Astrocyte of the spinal cord (primary cell): ENCODE measurements at places on chromosomes 7 and 10.
A peak's percentile ranks its signal among the peaks of the same experiment; 100 is the strongest.

GRCh38 chr10:91006752-91007346 is 86.0 kb upstream of the ANKRD1 start:
- DNase-seq = no peak

GRCh38 chr10:80168162-80168511 is 35.6 kb downstream of the PLAC9 start:
- no peak for DNase-seq

GRCh38 chr10:125999694-126000093 is 103.3 kb downstream of the FANK1 start:
- DNase-seq = no peak

GRCh38 chr7:113394856-113395255 is 276.5 kb upstream of the SMIM30 start:
- DNase-seq = peak; percentile 46

GRCh38 chr7:156566812-156567549 is 73.6 kb upstream of the RNF32 start:
- DNase-seq = no peak

GRCh38 chr7:136869991-136870865 is 1.8 kb downstream of the CHRM2 start:
- DNase-seq = peak; percentile 30

GRCh38 chr7:32879460-32879859 is 12.1 kb downstream of the KBTBD2 start:
- DNase-seq = no peak

DNA sequence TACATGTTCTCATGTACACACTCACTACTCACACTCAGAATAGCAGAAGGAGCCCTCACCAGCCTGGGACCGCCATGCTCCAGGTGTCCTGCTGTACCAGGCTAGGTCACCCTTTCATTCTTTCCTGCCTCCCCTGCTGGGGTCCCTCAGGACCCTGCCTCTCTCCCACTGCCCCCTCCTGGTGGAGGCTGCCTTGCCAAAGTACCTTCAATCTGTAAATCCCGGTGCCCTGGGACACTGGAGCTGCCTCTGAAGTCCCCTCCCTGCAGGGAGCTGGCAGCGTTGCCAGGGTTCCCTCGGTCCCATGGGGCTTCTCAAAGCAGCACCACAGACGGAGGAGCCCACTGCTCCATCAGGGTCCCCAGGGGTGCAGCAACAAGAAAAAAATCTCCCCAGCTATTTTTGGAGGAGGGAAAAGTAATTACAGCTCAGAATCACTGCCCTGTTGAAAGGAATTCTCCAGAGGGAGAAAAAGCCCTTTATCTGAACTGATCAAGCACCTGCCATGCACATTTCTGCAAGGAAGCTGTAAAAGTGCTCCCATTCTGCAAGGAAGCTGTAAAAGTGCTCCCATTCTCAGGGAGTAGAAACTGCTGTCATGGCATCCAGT is 259.9 kb downstream of the PTPRN2 start:
- no peak for DNase-seq

DNA sequence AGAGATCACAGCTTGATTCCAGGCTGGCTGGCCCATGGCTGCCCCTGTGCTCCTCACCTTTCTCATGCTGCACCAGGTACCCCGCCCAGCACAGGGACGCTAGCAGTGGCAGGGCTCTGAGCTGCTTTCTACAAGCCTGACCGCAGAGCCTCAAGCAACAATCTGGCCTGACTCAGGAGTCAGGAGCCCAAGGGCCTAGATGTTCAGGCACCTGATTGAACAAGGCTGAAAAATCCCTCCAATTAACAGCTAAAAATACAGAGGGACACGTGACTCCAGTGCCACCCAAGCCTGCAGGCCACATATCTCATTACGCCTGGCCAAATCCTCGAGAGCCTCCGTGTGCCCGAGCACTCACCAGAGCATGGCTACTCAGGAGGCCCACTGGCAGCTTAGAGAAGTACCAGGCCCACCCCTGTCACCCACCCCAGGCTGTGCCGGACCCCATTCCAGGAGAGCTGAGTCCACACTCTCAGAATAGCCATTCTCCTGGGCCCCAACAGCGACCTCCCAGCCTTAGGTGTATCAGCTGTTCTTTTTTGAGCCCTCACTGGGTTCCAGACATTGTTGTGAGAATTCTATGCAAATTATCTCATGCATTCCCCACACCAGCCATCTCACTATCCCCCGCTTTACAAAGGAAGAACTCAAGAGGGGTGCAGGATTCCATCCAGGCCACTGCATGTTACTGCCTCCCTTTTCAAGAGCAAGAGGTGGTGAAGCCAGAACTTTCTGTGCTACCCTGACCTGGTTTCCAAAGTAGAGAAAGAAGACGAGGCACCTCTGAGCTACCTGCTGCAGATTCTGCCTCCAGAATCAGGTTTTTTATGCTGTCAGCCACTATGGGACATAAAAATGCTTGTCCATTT is 98.3 kb downstream of the COL13A1 start:
- no peak for DNase-seq

GRCh38 chr10:33709008-33709753 is 374.7 kb upstream of the NRP1 start:
- DNase-seq = no peak

DNA sequence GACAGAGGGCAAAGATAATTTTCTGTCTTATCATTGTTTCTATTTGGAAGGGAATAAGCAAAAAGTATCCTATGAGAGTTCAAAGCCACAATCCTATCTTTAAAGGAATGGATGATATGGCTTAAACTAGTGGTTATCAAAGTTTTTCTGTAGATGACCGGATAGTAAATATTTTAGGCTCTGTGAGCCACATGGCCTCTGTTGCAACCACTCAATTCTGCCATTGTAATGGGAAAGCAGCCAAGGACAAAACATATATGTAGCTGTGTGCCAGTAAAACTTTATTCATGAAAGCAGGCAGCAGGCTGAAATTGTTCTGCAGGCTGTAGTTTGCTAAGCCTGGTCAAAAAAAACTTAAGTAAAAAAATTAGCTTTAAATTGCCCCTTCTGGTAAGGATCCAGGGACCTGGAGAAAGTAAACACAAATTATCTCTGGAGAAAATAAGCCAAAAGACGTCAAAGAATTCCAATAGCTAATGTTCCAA is 73.3 kb downstream of the THSD7A start:
- peak; percentile 20 for DNase-seq

GRCh38 chr10:88901206-88901983 is 21.4 kb downstream of the STAMBPL1 start:
- peak; percentile 47 for DNase-seq

DNA sequence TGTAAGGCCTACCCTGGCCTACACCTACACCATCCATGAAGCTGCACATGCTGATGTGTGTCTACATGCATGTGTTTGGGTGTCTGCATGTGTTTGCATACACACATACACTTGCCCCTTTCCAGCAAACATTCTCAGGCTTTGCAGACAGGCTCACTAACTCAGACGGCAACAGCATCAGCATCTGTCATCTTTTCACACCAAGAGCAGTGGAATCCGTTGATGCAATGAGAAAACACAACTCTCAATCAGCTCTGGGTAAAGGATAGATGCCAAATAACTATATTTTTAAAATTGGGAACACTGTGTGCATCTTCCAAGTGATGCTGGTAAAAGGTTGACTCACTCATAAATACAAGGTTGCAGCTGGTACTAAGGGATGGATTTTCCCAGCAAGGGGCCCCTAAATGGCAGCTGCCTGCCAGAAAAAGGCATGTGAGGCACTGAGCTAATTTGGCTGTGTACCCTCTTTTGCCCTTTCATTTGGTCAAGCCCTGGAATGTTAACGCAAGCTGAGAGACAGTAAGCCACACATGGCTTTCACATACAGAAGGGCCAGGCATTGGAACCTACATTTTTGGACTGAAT is 296.3 kb upstream of the NPSR1 start:
- DNase-seq = peak; percentile 22

DNA sequence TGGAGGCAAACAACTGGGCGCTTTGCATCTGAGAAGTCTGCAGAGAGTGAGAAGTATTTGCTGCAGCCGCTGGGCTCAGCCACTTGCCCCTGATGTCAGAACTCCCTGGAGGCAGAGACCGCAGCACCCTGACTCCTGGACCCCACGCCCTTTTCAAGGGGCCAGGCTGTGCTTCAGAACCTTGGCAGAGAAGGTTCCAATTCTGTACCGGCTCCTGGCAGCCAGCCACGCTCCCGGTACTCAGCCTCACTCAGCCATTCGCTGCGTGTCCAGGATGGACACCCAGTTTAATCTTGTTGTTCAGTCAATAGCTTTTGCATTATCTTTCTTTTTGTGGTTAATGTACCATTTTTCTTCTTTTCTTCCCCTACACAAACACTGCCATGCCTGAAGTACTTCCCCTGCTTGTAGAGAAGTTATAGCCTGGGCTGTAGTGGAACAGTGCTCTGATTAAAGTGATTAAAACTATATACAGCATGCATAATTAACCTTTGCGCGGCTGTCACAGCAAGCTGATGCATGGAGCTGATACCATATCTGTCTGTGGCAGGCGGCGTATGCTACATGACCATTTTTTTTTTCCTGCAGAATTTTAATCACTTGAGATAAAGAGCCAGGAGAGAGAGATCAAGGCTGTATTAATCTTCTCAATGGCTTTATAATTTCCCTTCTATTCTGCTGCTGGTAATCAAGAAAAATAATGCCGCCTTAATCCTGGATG is 578.5 kb downstream of the SDK1 start:
- DNase-seq = no peak

GRCh38 chr10:33559105-33559504 is 224.6 kb upstream of the NRP1 start:
- peak; percentile 85 for DNase-seq

GRCh38 chr10:128900456-128900855 is 566.6 kb upstream of the MGMT start:
- DNase-seq = no peak

GRCh38 chr10:17056781-17057428 is 72.7 kb downstream of the CUBN start:
- peak; percentile 67 for DNase-seq

DNA sequence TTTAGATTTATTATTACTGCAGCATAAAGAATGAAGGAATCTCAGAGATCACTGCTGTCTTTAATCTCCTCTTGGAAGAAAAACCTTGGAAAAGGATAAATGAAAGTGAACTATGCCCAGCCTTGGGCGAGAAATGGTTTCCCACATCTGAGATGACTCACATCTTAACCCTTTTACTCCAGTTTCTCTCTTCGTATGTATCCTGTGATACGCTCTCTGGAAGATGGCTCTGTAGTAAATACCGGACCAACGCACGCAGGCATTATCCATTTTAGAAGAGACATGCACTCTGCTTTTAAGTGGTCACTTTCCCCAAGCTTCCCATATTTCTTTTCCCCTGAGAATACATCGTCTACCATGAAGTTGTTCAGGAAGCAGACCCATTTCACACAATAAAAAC is 207.3 kb upstream of the BMPER start:
- DNase-seq = no peak

DNA sequence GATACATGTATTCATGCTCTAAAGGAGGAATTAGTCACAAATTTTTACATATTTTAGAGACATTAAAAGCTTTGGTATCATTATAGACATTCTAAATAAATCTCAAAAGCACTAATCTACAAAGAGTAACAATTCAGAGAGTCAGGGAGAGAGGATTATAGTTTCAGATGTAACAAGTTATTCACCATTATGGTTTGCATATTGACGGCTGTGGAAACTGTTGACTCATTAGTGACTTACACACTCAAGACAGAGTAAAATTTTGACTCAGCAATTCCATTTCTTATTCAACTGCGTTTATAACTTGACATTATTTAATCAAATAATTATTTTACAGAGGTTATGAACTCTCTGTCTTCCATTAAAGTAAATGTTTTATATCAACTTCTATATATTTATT is 95.4 kb upstream of the SEMA3C start:
- peak; percentile 7 for DNase-seq

DNA sequence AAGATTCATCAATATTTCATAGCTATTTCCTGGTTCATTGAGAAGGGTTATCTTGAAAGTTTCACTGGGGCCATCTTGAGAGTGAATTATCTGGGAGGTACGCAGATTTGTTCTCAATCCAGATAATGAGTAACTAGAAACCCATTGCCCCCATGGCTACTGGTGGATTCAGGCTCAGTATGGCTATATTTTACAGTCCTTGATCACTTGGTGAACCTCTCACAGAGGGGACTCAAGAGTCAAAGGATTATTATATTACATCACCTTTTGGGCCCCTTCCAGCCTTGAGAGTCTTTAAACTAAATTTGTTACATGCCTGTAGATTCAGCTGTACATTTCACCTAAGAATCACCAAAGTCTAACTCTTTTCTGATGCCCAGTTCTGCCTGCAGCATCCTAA is 11.6 kb downstream of the NKX2-3 start:
- DNase-seq = no peak

GRCh38 chr10:70260734-70261133 is 23.1 kb downstream of the NPFFR1 start:
- no peak for DNase-seq

DNA sequence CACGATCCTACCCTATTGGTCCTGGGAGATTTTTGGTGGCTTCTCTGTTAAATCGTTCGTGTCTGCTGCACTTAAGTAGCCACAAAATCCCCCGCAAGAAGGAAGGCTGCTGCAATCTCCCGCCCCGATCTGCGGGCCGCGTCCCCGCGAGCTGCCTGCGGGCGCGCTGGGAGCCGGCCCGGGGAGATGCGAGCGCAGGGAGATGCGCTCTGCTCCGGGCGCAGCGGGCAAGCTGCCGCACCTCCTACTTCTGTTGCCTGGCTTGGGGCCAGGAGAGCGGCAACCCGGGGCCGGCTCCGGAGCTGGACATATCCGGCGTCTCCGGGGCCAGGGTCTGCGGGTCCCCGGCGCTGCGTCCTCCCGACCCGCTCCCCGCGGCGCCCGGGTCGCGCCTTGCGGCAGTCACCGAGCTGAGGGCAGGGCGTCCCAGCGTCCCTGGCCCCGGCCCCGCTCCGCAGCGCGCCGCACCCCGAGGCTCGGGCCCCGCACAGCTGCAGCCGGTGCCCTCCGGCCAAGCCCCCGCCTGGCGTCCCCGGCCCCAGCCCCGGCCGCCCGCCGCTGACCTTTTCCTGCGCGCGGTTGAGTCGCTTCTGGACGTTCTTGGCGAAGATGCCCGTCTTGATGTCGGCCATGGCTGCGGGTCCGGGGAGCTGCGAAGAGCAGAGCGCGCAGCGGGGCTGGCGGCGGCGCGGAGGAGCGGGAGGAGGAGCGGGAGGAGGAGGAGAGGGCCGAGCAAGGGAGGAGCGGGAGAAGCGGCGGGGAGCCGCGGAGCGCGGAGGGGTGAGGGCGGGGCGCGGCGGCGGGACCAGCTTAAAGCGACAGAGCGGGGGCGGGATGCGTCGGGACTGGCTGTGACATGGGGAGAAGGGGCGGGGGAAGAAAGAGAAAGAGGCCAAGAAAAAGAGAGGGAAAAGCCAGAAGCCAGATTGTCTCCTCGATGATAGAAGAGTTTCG is at the start of gene AMPH:
Gene AMPH, minus strand, starts transcription at position 654 of the 954 bp plus-strand sequence. Its CDS starts 22 bp downstream, at position 632.
- DNase-seq = peak; percentile 39

DNA sequence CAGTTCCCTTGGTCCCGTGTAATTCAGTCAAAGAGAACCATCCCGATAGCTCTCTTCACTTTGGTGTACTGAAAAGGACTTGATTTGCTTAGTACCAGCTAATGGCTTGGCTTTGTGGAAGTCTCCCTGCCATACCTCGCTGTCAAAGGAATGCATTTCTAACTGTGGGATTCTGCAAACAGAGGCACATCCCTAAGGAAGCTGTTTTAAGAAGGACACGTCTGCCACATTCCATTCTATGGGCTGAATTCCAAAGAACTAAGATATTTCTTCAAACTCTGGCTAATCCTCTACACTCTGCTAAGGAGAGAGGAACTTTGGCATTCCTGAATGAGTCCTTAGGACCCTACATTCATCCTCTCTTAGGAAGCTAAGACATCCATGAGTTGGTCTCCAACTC is 327.9 kb downstream of the SFMBT2 start:
- no peak for DNase-seq

GRCh38 chr7:151248346-151249033 is at the start of gene SMARCD3:
SMARCD3 (minus strand) TSS chr7:151248694; CDS start chr7:151248562, 132 bp downstream.
- DNase-seq = peak; percentile 62
